ENCODE measurements at places on chromosomes 16 and 17.

DNA sequence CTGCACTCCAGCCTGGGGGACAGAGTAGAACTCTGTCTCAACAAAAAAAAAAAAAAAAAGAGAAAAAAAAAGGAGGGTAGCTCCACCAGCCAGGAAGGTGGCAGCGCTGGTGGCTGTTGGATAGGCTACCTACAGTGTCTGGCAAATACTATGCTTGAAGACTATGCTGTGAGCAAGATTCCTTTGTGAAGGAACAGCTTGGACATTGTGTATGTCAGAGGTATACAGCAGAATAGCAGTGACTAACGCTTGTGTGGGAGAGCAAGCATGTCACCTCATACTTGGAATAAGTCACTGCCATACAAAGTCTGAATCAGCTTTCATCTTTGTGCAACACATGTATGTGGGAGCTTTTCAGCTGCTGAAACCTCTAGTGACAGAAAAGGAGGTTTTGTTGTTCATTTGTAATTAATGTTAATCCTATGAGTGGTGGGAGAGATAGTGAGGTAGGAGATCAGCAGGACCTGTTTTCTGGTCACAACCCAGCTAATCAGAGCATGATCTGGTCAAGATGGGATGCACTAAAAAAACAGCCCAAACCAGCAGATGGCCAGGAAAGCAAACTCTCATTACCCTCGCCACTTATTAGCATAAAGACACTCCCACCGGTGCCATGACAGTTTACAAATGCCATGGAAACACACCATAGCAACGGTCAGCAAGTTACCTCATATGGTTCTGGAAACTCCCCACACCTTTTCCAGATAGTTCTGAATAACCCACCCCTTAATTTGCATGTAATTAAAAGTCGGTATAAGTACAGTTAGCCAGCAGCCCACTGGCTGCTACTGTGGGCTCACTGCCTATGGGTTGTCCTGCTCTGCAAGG lies 6.8 kb upstream of the ITGAD start:
- DNase-seq: no peak

GRCh38 chr17:77076124-77076830 lies 64.5 kb upstream of the SEC14L1 start:
- DNase-seq: no peak

- DNase-seq: no peak
These were observed 36.4 kb downstream of the MAP2K6 start for GRCh38 chr17:69450918-69451317.

- DNase-seq: no peak
These were observed 1.9 kb downstream of the BAIAP3 start for GRCh38 chr16:1335211-1335971.

- no peak for DNase-seq
These were observed 116.4 kb upstream of the CRHR1 start for GRCh38 chr17:45667591-45668171.

DNA sequence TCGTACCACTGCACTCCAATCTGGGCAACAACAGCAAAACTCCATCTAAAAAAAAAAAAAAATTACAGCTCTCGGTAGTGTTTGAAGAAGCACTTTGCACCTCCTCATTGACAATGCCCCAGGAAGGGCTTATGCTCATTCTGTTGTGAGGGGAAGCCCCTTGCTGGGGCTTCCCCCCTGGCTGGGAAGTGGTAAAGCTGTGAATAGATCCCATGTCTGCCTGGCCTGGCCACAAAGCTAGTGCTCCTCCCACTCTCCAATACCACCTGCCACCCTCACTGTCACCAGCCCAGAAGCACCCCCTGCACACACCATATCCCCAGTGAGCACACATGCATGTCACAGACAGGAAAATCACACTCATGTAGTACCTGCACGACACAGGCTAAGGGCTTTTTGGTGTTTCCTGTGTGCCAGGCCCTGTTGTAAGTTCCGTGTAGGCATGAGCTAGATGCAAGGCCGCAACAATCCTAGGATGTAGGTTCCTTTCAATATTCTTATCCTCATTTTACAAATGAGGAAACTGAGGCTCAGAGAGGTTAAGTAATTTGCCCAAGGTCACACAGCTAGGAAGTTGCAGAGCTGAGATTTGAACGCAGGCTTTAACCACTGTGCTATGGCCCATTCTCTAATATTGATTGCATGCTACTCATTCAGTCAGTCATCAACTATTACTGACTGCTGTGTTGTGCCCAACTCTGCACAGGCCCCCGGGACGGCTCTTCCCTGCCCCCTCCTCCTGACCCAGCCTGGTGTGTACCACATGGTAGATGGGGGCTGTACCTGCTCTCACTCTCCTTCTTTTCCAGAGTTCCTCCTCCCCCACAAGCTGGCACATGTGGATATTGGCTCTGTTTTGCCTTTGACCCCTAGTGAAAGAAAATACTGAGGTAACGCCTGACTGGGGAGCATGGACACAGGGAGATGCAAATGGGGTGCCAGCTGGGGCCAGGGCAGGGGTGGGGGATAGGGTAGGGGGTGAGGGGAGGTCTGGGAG lies 11.9 kb upstream of the COL1A1 start:
- DNase-seq: no peak

GRCh38 chr16:84859681-84860080 lies 39.9 kb downstream of the CRISPLD2 start:
- no peak for DNase-seq

- no peak for DNase-seq
These were observed 23.3 kb upstream of the SUPT4H1 start for GRCh38 chr17:58375256-58375655.

GRCh38 chr16:19316846-19317245 lies 31.3 kb downstream of the CLEC19A start:
- DNase-seq: no peak

DNA sequence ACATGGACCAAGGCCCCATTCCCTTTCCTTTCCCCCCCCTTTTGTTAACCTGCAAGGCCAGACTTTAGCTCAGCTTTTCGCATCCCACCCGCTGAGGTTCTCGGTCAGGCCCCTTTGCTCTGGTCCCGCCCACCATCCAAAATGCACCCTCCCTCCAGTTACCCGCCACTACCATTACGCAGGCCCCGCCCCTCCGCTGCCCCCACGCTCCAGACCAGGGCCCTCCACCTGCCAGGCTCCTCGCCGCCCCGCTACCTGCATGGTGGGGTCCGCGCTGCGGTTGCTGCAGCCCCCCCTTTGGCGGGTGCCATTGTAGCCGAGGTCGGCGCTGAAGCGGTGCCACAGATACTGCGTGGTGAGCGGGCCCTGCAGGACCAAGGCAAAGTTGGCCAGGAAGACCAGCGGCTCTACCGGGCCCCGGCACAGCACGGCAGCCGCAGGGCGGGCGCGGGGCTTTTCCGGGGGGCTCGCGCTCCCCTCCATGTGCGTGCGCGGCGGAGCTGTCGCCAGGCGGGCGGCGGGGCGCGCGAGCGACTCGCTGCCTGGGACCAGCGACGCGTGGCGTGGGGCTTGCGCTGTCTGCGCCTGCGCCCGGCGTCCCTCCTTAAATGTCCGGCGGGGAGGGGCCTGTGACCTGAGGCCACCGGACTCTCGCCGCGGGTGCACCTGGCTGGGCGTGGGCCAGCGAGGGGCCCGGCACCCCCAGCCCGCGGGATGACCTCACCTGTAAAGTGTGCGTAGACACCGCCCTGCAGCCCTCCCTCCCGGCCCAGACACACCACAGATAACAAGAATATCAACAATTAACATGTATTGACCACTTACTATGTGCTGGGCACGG lies at the start of gene SLC46A1:
SLC46A1 (minus strand) TSS at position 581 of the 841 bp plus-strand sequence; CDS start at position 483, 98 bp downstream.
- peak; percentile 82 for DNase-seq

GRCh38 chr17:49851387-49852291 lies 3.8 kb upstream of the TAC4 start:
- peak; percentile 87 for DNase-seq

DNA sequence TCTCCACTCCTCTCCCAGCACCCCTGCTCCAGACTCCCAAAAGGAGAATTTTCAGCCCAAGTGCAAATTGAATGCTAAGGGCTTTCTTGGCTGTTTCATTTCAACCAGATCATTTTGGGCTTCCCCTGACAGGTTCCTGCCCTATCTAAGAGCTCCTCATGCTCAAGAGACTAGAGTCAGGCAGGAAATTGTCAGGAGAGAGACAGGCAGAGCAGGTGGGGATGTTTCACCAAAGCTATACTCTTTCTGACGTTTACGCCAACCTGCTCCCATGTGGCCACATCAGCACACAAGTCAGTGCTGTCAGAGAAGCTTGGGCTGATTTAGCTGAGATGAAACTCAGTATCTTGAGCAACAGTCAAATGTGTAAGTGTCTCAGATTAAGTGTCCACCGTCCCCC lies 31.4 kb downstream of the HIC1 start:
- DNase-seq: no peak

GRCh38 chr17:57132663-57133062 lies 47.6 kb downstream of the AKAP1 start:
- no peak for DNase-seq

GRCh38 chr17:13420878-13421277 lies 180.9 kb downstream of the HS3ST3A1 start:
- no peak for DNase-seq

- no peak for DNase-seq
These were observed 117.5 kb downstream of the NOG start for GRCh38 chr17:56710986-56711385.

DNA sequence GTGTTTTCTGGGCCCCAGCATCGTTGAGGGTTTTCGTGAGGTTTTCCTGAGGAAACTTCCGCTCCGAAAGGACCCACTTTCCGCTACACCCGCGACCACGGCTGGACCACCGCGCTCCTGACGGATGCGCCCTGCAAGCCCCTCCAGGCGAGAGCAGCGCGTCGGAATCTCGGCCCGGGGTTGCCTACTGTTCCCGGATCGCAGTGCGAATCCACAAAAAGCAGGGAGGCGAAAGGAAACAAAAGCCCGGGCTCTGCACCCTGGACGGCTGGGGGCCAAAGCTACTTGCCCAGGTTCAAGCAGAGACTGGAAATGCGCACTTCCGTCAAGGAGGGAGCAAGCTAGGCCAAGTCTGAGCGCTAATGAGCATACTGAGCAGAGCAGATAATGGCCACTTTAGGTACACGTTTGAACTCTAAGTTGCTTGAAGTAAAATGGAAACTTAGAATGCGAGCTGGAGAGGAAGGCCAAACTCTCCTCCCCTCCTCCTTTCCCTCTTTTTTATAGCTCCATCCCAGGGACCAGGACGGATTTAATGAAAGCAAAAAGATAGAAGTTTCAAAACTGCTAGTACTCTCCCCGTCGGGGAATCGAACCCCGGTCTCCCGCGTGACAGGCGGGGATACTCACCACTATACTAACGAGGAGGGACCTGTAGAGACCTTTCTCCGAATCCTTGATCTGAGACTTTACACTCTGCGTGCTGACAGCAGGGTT lies 11.4 kb upstream of the AURKB start:
- peak; percentile 84 for DNase-seq

DNA sequence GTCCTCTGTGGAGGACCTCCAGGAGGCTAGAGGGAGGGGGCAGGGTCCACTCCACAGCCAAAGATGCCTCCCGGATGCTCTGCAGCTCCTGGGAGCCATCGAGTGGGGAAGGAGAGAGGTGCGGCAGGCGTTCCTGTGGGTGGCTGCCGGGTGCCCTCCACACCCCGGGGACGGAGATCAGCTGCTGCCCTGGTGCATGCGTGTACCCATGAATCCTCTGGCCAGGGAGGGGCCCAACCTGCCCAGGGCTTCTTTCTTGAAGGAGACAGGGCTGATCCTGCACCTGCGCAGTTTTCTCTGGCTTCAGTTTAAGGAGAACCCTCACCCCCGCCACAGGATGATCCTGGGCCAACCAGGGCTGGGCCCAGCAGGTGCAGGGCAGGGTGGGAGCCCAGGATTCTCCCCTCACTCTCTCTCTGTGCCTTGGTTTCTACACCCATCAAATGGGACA lies 33.5 kb upstream of the DOC2B start:
- no peak for DNase-seq

GRCh38 chr17:17412326-17412725 lies 64.5 kb upstream of the MED9 start:
- no peak for DNase-seq

DNA sequence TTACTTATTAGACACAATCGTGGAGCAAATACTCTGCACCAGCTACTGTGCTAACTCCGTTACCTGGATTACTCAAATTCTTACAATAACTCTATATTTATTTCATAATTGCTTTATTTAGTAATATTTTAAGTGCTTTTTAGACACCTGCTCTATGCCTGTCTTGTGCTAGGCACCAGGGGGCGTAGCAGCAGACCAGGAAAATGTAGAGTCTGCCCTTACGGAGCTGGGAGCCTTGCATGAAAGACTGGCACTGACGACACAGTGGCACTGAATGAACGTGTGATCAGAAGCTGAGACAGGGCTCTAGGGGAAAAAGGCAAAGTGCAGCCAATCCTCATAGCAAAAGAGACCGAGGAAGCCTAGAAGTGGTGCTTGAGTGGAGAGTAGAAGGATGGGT lies 486.5 kb downstream of the CDH13 start:
- DNase-seq: no peak

DNA sequence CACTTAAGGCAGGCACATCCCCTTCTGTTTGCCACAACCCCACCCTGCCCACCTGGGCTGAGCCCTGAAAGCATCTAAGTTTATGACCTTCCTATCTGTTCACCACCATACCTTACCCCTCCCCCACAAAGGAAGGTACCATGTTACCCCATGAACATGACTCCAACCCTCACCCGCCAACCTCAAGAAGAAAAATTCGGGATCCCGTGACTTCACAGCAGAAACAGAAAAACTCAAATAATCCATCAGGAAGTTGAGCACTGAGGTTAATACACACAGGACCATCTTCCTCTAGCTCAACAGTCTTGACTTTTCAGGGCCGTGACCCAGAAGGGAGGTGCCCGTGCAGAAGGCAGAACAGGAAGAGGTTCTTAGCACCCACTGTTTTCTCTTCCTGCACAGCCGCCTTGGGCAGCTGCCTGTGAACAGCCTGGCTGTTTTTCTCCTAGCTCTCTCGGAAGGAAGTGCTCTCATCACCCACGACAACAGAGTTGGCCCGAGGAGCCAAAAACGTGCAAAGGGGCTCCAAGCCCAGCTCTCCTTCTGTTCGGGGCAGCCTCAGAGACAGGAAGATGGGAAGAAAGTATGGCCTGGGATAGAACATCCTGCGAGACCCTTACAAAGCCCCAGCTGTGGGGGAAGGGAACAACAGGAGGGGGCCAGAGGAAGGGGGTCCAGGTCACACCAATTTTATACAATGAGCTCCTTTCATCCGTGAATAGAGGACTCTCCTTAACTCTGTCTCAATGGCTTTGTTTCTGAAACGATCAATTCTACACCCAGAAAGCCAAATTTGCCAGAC lies 101.1 kb downstream of the XYLT1 start:
- peak; percentile 87 for DNase-seq

- DNase-seq: no peak
These were observed 31.1 kb downstream of the ST3GAL2 start for GRCh38 chr16:70407811-70408274.

DNA sequence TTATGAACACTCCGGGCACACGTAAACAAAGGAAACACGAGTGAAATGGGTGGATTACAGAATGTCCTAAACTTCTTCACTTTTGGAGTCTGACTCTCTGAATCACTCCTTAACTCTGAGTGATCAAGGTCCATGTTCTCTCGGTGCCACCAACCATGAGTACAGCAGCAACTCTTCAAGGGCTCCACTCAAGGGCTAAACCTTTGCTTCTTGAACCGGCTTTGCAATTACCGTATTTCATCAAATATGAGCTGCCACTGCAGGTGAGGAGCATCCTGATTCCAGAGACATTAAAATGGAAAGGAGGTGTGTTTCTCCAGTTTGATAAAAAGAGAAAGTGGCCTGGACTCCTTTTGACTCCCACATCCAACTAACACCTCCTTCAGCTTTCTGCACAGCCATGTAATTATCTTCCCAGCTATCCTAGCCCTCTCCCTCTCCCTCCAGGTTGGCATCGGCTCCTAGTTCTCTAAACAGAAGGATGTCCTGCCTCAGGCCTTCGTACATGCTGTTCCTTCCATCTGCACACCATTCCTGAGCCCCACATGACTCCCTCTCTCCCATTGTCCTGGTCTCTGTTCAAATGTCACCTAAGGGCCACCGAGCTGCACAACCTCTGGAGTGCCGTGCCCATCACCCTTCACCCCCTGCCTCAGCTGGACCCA lies 61.4 kb downstream of the ZDHHC7 start:
- no peak for DNase-seq

Data from Right ventricle myocardium inferior (tissue), 1 donor.